Activated T-helper 1 cell treated with anti-CD3 and anti-CD28 coated beads, Interleukin-2, amount 50 U/mL, for 16 hours (primary cell): ENCODE measurements at places on chromosomes 3 and 15.

- no peak for DNase-seq
These were observed 451.5 kb downstream of the FGF12 start for GRCh38 chr3:192275741-192276355.

GRCh38 chr3:60629816-60630215 is 621.4 kb downstream of the FHIT start:
- no peak for DNase-seq

GRCh38 chr3:120469882-120470301 is 19.1 kb upstream of the FSTL1 start:
- DNase-seq: no peak

DNA sequence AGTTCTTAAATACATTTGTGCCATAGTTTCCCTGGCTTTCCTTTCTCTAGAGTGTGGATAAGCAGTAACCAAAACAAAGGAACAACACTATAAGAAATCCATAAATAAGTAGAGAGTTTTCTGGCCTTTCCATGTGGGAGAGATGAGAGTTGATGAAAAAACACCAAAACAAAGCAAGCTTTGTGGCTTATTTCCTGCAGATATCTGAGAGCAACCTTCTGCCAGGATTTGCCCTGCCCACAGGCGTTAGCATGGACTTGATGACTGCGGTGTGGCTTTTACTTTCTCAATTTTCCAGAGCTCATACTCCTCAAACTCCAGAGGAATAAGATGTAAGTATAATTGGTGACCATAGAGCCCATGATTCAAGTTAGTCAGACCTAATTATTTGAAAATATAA is 194.9 kb downstream of the RAP2B start:
- no peak for DNase-seq
